ENCODE measurements at places on chromosomes 1 and 21.

- DNase-seq, result peak; percentile 68
Measured at GRCh38 chr1:21573971-21574465, 64.8 kb downstream of the ALPL start.

DNA sequence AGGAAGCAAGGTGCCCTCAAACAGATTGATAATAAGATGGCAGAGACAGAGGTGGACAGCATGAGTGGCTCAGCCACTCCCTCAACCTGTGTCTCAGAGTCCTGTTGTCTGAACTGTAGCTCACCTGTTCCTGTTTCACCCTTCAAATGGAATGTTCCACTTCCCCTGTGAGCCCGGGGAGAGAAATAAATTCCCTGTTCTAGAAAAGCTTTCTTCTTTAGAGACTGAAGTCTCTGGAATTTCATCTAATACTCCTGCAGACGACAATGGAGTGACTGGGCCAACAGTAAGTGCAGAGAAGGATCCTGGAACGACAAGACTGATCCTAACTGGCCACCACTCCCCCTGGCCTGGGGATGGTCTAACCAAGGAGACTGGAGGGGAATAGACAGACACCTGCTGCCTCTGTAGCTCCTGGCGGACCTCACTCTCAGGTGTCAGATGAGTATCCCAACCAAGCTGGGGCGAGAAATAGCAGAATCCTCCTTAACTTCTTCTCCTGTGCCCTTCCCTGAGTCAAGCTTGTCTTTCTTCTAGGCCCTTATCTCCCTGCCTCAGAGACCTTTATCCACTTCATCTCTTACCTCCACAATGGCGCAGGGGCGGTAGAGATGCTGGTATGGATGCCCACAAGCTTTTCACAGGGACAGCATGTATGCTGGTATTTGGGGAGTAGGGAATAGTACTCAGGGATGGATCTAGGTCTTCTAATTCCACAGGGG lies 45.4 kb downstream of the PLEKHA6 start:
- no peak for DNase-seq

DNA sequence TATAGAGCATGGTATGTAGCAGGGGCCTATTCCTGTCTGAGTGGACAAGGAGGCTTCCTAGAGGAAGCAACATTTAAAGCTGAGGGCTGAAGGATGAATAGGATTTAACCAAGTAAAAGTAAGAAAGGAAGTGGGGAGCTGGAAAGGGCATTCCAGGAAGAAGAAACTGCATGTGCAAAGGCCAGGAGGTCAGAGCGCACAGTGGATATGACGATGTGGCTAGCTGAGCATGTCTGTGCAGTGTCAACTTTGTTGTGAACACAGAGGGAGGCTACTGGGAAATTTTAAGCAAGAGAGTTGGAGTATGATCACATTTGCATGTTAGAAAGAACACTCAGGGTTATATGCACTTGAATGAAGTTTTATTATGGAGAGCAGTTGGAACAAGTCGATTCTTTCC lies 28.6 kb upstream of the JUN start:
- DNase-seq, result no peak

DNA sequence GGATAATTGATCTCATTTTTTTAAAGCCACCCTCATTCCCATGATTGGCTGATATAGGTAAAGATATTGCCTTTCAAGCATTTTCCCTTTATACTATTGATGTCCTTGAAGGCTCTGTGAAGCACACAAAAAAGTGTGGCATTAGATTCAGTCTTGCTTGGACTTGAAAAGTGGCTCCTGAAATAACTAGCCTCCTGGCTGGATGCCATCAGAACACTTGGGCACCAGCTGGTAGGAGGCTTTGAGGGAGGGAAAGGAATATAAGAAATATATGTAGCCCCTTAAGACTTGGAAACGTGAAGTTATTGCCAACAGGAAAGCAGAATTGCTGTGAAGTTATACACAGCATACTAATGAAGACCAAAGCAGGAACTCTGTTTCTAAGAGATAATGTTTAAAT lies 14.1 kb downstream of the MTR start:
- no peak for DNase-seq

DNA sequence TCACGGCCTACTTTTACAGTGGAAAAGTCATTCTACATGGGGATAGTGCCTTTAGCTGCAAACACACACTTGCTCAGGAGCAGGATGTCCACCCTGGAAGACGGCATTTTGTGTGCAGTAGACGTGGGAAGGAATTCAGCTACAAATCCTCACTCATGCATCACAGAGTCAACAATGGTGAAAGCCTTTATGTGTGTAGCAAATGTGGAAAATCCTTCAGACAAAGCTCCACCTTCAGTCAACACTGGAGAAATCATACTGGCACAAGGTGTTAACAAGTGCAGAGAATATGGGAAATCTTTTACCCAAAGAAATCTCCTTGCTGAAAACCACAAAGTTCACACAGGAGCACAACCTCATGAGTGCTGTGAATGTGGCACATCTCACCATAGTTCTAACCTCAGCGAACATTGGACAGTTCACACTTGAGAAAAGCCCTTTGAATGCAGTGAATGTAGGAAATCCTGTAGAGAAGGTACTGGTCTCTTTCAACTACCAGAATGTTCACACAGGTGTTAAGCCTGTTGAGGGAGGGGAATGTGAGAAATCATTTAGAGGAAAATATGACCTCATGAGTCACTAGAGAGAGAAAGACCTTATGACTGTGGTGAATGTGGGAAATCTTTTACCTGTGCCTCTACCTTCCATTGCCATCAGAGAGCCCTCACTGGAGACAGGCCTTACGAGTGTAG lies 101.8 kb downstream of the PTGS2 start:
- DNase-seq, result no peak

DNA sequence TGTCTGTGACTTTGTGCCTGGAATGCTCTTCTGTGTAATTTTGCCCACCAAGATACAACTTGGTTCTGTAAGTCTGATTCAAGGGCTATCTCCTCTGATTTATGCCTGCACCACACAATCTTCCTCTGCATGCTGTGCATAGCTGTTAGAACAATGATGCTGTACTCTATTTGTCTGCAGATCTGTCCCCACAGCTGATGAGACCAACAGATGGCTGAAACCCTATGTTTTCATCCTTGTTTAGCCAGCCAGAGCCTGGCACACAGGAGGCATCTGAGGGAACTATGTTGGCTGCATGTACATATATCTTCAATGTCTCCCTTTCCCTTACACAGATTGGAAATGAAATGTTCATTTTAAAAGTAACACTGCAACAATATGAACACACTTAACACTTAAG lies 58.0 kb upstream of the ABCA4 start:
- no peak for DNase-seq

DNA sequence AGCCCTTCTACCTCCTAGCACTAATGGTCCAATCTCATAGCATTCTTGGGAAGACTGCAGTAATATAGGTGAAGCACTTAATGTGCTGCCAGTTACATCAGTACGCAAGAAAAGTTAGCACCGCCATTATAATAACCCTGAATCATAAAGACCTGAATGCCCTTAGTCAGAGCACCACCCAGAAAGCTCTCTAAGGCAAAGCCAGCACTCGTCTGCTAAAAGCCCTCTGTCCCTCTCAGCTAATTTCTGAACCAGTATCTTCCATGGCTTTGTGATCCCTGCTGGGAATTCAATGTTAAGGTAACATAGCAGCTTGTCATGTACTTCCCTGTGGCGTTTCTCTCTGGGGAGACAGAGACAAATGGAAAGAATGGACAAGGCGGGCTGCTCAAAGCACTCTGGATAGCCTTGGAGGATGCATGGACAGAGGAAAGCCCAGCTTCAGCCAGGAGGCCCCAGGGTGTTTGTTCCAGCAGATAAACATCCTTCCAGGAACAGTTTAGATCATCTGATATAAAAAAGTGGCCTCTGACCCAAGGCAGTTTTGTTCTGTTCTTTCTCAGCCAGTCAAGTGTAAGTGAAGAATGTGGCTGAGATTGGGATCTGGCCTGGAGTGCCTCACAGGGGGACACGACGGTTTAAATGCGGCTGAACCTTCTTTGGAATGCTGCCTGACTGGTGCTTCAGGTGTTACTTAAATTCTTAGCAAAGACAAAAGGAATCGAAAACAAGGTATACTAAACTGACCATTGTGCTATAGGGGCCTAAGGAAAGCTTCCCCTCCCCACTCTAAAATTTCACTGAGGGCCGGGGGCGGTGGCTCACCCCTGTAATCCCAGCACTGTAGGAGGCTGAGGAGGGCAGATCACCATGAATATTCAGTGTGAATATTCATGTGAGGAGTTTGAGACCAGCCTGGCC lies 58.1 kb upstream of the VTCN1 start:
- DNase-seq, result no peak

DNA sequence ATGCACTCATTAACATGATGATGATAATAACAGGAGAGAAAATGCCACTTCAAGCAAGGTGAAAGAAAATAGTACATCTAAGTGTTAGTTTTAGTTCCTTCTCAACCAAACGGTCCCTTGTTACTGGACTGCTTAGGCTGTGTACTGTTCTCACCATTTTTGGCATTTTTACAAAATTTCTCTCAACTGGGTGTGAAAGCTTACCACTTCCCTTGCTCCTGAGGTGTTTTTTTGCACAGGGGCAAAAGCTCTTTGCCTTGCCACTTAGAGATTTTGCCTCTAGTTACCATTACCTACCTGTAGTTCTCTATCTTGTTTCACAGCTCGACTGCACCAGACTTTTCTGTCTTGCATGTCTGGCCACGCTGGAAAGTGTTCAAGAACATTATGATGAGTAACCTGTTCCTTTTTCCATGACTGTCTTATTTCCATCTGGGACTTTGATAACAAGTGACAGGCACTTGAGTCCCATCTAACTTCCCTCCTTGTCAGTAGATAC lies 10.7 kb downstream of the NEK7 start:
- peak; percentile 48 for DNase-seq

DNA sequence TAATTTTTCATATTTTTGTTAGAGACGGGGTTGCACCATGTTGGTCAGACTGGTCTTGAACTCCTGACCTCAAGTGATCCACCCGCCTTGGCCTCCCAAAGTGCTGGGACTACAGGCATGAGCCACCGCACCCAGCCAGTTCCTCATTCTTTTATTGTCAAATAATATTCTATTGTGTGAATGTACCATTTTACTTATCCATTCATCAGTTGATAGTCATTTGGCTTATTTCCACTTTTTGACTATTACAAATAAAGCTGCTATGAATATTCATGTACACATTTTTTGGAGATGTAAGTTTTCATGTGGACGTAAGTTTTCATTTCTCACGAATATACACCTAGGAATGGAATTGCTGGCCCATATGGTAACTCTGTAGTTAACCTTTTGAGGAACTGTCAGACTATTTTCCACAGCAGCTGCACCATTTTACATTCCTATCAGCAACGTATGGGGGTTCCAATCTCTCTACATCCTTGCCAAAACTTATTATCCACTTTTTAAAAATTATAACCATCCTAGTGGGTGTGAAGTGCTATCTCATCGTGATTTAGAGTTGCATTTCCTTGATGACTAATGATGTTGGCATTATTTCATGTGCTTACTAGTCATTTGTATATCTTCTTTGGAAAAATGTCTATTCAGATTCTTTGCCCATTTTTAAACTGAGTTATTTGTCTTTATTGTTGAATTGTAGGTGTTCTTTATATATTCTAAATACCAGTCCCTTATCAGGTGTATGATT lies 12.7 kb downstream of the PACC1 start:
- peak; percentile 83 for DNase-seq

DNA sequence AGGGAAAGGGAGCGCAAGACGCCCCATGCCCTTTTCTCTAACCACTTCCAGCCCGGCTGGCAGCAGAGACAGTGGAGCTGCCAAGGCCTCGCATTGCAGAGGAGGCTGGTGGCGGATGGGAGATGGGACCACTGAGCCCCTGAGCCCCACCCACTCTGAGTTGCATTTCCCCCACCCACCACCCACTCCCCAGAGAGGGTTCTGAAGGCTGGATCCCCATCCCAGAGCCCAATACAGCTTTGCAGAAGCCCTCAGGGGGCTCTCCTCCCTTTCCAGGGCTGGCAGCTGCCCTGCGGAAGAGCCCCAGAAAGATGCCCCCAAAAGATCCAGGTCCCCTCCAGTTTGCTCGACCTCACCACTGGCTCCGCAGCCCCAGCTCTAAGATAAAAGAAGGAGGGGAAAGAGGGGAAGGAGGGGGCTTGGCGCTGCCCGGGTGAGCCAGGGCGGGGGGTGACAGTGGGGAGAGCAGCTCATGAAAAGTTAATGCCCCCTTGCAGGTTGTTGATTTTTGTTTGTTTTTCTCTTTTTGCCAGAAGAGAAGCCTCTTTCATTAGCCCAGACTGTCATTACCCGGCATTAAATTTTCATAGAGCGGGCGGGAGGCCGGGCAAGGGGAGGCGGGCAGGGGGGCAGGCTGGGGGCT lies 38.4 kb upstream of the CASZ1 start:
- DNase-seq, result no peak

DNA sequence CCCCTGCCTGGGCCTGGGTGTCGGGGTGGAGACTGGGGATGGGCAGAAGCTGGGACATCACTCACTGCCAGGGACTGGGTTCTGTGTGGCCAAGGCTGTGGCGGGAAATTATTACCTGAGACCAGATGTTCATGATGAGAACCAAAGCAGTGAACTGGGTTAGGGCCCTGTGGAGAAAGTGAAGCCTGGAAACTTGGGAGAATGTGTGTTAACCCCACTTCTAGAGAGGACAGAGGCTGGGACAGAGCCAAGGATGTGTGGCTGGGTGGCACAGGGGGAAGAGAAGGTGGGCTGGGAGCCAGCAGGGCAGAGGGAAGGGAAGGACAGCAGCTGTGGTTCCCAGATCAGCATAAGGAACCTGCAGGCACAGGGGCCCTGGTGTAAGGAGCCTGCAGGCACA lies 31.3 kb downstream of the CNIH3 start:
- DNase-seq, result no peak

GRCh38 chr1:222616525-222616924 lies 1.4 kb upstream of the MIA3 start:
- peak; percentile 59 for DNase-seq

DNA sequence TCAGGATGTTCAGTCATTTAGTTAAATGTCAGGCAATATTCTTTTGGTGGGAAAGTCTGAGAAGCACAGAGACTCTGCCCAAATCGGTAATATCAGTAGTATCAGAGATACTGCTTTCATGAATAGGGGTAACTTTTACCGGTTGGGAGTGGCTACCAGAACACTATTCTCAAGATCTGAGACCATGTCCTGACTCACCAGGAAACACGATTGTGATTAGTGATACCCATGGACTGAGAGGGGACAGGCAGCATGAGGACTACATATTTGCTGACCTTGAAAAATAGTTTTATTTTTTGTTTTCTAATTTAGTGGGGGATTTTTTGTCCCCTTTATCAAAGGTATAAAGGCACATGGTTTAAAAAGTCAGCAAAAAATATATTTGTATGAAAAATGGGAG lies 76.0 kb upstream of the NEK2 start:
- DNase-seq, result no peak

DNA sequence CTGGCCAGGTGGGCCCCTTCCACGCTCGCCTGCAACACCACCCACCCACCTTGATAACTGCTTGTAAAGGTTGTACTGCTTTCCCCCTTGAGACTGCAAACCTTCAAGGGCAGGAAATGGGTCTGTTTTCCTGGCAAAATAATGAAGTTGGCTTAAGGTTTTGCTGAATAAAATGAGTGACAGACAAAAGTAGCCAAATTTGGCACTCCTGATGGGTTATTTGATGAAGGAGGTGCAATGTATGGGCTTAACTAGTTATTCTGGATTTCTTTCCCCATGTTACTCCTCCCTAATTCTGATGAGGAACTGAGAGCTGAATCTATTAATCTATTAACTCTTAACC lies 14.6 kb upstream of the HLCS start:
- DNase-seq, result no peak

- peak; percentile 46 for DNase-seq
Measured at GRCh38 chr1:221712776-221713431, 29.0 kb downstream of the DUSP10 start.

All from ELR (cell line).